ELR (cell line): ENCODE measurements at places on chromosomes 1 and 21.

GRCh38 chr1:208167261-208167869 lies 76.8 kb downstream of the PLXNA2 start:
- no peak for DNase-seq

- peak; percentile 59 for DNase-seq
Measured at GRCh38 chr1:227317011-227317451, 1.3 kb downstream of the CDC42BPA start.

GRCh38 chr1:107450899-107451664 lies 310.2 kb downstream of the NTNG1 start:
- no peak for DNase-seq

DNA sequence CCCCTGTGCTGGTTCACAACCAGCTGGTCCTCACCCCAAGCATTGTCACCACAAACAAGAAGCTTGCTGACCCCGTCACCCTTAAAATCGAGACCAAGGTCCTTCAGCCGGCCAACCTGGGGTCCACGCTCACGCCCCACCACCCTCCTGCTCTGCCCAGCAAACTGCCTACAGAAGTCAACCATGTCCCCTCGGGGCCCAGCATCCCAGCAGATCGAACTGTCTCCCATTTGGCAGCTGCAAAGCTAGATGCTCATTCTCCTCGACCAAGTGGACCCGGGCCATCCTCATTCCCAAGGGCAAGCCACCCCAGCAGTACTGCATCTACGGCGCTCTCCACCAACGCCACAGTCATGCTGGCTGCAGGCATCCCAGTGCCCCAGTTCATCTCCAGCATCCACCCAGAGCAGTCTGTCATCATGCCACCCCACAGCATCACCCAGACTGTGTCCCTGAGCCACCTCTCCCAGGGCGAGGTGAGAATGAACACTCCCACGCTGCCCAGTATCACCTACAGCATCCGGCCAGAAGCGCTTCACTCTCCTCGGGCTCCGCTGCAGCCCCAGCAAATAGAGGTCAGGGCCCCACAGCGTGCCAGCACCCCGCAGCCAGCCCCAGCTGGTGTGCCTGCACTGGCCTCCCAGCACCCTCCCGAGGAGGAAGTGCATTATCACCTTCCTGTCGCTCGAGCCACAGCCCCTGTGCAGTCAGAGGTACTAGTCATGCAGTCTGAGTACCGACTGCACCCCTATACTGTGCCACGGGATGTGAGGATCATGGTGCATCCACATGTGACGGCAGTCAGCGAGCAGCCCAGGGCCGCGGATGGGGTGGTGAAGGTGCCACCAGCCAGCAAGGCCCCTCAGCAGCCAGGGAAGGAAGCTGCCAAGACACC lies 40.6 kb downstream of the ZBTB17 start:
- no peak for DNase-seq

DNA sequence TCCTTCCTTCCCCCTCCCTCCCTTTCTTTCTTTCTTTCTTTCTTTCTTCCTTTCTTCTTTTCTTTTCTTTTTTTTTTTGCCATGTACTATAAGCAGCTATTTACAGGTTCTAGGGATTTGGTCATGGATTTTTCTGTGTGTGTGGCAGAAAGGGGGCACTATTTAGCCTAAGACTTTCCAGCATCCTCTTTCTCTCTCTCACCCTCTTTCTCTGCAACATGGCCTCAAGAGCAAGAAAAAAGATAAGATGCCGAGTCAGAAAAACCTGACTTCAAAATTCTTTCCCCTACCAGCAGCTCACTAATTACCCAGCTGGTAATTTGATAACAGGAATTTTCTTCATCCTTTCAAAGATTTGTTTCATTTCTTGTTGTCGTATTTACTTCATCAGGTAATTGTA lies 458.3 kb upstream of the ADAMTS5 start:
- peak; percentile 19 for DNase-seq

DNA sequence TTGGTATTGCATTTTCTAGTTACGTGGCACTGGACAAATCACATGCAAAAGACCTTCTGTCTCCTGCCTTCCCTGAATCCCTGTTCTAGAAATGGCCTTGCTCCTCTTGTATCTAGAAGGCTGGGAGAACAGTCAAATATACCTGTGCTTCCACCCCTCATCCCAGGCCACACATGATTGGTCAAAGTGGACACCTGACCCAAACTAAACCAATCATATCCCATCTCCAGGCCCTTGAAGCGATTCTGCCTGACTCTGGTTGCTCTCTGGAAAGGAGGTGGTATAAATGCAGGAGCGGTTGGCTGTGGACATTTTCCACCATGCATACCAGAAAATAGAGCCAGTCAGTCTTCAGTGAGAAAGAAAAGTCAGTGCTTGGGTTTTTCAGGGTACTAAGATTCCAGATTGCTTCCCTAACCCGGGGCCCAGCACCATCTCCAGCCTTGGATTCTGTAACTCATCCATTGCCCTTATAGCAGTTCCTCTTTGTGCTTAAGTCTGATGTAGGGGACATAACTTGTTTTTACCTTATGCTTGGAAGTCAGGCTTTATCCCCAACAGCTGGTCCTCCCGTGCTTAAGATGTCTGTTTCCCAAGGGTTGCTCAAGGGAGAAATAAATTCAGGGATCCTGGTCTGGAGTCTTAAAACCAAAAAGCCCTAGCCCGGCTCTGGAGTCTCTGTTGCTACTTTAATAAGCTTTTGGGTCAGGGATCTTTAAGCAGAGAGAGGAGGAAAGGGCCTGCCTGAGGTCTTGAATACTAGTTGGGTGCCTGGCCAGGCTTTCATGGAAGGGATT lies 7.7 kb upstream of the PHC2 start:
- no peak for DNase-seq

DNA sequence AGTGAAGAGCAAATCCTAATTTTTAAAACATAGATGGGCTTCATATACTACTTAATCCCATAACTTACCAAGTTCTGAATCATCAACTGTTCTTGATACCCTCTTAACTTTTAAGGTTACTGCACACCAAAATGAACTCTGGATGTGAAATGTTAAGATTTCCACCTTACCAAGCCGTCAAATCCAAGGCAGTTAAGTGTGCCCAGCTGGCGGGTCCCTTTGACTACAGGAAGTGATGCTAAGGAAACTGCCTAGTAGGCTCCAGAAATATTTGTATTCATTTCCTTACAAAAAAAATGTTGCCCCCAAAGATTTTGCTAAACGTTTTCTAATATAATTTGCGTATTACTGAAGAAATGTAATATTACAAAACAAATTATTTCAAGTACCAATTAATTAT lies 10.7 kb downstream of the NRIP1 start:
- no peak for DNase-seq

GRCh38 chr1:160576884-160577283 lies 2.4 kb downstream of the CD84 start:
- DNase-seq, result no peak

DNA sequence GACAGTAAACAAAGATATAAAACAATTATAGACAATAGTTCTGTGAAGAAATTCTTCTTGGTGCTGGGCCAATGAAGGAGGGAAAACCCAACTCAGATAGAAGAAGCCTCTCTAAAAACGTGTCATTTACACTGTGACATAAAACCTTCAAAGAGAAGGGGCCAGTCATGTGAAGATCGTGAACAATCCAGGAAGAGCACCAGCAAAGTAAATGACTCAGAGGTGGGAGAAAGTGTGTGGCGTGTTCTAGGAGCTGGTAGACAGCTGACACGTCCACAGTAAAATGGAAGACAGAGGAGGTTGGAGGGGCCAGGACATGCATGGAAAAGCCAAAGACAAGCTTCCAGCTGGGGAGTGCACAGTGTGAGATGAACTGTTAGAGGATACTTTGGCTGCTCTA lies 143.6 kb downstream of the VAV3 start:
- DNase-seq, result peak; percentile 2

DNA sequence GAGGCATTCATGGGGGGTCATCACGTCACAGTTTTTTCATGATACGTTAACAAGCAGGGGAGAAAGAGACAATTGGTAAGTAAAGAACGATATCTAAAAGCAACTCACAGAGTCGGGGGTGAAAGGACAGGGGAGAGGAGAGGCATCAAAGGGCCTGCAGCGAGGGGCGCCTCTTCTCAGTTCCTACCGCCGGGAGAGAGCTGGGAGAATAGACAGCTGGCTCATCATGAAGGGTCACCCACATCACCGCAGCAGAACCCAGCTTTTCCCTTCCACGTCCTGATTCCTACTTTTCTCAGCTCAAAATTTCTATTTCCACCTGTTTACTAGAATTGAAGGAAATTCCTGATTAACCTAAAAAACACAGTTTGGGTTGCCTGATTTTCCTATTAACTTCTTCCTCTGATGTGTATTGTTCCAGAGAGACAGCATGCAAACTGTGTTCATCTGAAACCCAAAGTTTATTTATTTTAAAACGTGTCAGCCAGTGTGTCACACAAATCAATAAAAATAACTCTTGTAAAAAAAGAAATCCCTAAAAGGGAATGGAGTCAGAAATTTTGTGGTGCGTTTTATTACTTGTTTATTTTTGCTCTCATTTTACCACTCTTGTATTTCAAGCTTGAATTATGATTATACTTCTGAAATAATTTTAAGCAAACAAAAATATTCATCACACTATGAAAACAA lies 75.4 kb downstream of the SLC25A24 start:
- DNase-seq, result no peak

- DNase-seq, result peak; percentile 86
Measured at GRCh38 chr1:68231627-68232288, 565 bp downstream of the WLS start.

GRCh38 chr1:35588197-35588910 lies 15.2 kb downstream of the TFAP2E start:
- DNase-seq, result no peak

GRCh38 chr1:100187912-100188311 lies 9.9 kb upstream of the LRRC39 start:
- DNase-seq, result no peak

DNA sequence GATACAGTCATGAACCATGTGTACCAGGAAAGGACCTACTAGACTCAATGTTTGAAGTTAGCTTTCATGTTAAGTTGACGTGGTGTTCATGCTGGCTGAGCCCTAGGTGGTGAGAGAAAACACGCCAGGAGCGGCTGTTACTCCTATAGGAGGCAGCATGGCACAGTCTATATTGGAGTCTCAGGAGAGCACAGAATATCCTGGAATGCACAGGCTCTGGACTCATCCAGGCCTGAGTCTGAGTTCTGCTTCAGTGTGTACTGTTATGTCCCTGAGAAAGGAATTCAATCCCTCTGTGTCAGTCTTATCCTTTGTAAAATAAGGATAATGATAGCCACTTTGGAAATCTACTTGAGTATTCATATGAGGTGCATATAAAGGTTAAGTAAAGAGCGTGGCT lies 41.2 kb downstream of the DPT start:
- DNase-seq, result no peak

DNA sequence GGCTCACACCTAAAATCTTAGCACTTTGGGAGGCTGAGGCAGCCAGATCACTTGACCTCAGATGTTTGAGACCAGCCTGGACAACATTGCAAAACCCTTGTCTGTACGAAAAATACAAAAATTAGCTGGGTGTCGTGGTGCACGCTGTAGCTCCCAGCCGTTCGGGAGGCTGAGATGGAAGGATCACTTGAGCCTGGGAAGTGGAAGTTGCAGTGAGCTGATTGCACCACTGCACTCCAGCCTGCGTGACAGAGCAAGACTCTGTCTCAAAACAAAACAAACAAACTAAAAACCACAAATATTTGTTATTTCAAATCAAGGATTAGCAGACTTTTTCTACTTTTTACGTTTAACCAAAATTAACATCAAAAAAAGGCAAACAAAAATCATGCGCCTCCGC lies 31.3 kb downstream of the INKA2 start:
- DNase-seq, result peak; percentile 36

DNA sequence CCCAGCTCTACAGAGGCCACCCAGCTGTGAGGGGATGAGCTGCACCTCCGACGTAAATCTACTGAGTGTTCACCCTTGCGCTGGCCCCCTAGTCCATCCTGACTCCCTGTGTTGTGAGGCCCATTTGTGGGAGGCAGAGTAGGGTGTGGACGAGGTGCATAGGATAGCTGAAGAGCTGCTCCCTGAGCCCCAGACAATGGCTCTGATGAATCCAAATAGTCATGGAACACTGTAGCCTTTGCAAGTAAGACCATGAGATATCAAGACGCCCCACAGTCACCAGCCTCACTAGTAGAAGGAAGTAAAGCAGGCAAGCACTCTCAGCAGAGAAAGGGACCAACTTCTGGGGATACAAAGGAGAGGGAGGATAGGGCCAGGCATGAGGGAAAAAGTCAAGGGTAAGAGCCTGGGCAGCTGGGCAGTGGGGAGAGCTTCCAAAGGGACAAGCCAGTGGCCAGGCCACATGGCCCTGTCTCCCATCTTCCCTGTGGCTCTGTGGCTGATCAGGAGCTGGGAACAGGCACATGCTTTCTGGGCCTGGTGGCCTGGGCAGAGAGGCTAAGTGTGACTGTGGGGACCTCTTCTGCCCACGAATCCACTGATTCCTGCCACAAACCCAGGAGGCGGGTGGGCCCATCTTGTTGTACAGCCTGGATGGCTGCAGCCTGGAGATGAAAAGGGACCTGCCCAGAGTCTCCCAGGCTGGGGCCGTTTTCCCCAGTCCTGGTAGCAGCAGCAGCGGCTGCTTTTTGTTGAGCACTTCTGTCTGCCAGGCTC lies 55.5 kb upstream of the EPS8L3 start:
- DNase-seq, result no peak

- no peak for DNase-seq
Measured at GRCh38 chr1:81125672-81126071, 675.1 kb upstream of the ADGRL2 start.

GRCh38 chr1:64941461-64942117 lies 24.8 kb downstream of the JAK1 start:
- no peak for DNase-seq

DNA sequence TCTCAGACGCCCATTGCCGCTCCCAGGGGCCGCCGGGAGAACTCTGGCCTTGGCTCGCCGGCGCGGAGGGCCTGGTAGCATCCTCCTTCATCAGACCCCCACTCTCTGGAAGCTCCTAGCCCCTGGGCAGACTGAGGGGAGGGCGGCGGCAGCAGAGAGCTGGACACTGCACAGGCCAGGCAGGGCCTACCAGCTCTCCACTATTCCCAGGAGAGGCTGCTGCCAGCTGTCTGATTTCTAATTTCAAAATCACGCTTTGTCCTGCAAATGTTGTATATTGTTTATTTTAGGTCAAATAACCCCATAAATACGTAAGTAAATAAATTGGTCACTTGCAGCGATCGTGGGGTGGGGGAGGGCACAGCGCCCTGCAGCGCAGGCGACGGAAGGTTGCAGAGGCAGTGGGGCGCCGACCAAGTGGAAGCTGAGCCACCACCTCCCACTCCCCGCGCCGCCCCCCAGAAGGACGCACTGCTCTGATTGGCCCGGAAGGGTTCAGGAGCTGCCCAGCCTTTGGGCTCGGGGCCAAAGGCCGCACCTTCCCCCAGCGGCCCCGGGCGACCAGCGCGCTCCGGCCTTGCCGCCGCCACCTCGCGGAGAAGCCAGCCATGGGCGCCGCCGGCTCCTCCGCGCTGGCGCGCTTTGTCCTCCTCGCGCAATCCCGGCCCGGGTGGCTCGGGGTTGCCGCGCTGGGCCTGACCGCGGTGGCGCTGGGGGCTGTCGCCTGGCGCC lies at the start of gene MTARC1:
MTARC1 (plus strand) TSS at position 577 of the 732 bp plus-strand sequence; CDS start at position 609, 32 bp downstream.
- peak; percentile 68 for DNase-seq

- DNase-seq, result peak; percentile 51
Measured at GRCh38 chr1:16235944-16236510, 956 bp downstream of the CPLANE2 start.

DNA sequence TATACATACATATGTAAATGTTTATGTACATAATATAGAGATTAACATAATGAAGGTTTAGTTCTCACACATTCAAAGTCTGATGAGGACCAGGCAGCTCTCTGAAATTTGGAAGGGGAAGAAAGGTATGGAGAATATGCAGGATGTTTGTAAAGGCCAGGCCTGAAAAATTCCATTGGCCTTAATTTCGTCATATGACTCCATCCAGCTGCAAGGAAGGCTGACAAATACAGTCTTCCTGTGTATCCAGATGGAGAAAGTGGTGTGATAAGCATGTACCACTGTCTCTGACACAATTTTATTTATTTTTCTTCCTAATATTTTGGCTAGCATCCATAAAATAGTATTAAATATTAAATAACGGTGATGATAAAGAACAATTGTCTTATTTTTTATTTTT lies 6.3 kb upstream of the SGIP1 start:
- DNase-seq, result peak; percentile 72
